ENCODE measurements at places on chromosomes 12 and 14.
A peak's percentile ranks its signal among the peaks of the same experiment; 100 is the strongest.

DNA sequence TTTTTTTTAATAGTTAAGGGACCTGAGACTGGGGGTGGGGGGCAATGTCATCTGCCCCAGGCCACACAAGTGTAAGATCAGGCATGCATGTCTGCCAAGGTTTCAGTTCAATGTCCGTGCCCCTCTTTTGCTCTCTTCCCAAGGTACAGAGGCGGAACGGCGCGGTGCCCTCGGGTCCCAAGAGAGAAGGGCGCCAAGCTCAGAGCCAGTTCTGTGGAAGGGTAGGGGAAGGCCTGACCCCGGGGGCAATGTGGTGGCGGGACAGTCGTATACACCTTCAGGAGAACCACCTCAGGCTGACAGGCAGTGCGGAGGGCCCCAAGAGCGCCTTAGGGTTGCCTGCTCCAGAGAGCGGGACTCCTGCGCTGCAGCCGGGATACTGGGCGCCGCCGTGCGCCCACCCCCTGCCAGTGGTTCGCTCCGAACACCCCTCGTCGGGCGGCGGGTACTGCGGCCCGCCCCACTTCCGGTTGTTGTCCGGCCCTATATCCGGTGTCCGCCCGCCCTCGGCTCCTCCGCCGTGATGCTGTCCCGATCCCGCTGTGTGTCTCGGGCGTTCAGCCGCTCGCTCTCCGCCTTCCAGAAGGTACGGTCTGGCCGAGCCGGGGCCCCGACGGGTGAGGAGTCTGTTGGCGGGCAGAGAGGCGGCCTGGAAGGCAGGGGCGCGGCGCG, at the start of gene DLST:
Gene DLST (plus strand): TSS at position 486 of the 672 bp plus-strand sequence. CDS start 38 bp downstream, at position 524.
- DNase-seq: peak; percentile 83

DNA sequence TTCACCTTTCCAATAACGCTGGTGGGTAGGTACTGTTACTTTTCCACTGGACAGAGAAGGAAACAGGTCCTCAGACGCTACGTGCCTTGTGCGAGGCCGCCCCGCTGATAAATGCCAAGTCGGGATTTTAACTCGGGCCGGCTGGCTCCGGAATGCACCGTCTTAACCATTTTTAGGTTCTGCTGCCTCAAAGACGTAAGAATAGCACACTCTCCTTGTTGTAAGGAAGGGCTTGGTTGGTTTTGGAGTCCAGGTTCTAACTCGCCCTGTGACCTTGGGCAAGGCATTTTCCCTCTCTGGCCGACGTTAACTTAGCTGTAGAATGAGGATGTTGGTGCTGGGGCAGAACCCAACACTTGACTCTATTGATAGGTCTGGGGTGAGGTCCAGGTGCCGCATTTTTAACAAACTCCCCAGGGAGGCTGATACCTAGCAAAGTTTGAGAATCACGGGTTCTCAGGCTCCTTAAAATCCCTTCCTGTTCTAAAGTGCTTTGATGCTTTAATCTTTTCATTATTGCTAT, 814 bp downstream of the ANKRD13A start:
- no peak for DNase-seq

- no peak for DNase-seq
Observed at GRCh38 chr12:122850695-122851350, 15.6 kb downstream of the HIP1R start.

GRCh38 chr12:1189163-1189562, 198.1 kb downstream of the ERC1 start:
- DNase-seq: no peak

DNA sequence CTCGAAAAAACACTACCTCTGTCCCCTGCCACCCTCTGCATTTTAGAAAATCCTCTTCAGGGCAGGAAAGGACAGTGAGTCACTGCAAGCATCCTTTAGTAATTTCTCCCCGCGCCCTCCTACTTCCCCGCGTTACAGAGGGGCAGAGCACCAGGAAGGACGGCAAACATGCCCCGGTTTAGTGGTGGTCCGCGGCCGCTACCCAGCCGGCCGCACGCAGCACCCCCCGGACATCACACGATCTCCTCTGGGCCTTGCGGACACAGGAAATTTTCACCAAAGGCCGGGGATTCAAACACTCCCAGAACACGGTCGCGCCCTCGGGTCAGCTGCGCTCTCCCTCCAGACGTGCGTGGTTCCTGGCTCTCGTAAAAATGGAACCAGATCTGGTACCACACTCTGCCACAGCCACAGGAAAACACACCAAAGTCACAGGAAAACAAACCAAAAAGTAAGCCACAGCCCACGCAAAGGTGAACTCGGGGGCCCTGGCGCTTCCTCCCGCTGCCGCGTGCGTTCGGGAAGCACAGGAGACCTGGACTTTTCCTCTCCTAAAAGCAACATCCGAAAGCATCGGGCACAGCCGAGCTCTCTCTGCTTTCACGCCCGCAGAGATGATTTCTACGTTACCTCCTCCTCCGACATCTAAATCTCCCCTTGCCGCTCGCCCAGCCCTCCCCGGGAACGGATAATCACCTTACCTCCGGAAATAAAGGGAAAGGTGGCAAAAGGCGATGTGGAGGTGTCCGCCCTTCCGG, 839 bp downstream of the SLC38A1 start:
- DNase-seq: peak; percentile 15
